ENCODE measurements at places on chromosomes 7 and 10.

DNA sequence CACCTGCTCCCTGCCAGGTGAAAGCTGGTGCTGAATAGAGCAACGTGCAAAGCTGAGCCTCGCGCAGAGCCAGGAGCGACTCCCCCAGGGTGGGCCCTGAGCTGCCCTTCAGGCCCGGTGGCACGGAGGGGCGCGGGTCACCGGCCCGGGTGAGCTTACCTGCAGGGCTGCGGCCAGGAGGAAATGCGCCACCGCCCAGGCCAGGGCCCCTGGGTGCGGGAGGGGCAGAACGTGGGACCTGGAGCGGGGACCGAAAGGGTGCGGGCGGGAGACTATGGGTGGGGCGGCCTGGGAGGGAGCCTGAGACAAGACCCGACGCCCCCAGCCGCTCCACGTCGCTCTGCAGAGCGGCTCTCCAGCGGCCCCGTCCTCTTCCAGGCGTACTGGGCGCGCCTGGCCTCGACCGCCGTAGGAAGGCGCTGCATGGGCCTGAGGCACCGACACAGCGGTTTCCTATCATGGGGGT, 122.1 kb downstream of the BTAF1 start:
- DNase-seq, result no peak

- no peak for DNase-seq
These were observed 7.2 kb downstream of the DLX6 start for GRCh38 chr7:97012365-97013133.

- DNase-seq, result no peak
These were observed 1049.6 kb downstream of the GRM8 start for GRCh38 chr7:126203185-126203584.

GRCh38 chr10:101292194-101293006, 61.6 kb upstream of the BTRC start:
- DNase-seq, result no peak

DNA sequence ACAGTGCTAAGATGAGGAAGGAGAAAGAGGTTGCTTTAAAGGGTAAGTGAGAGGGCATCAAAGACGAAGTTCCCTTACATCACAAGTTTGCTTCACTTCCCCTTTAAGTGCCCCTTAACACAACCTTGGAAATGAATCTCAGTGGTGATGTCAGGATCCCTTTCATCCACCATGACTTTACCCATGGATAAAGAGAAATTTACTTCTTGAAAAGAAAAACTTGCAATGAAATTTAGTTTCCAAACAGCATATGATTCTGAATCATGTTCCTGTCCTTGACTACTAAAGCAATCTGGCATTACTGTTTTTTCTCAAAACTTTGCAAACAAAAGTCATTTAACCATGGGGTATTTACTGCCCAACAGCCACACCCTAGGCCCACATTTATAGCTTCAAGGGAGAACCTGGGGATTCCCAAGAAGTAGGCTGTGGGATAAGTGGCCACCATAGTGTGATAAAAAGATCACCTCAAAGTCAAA, 135.9 kb downstream of the ITGB8 start:
- DNase-seq, result no peak

GRCh38 chr7:104552102-104552501, 223.7 kb downstream of the LHFPL3 start:
- DNase-seq, result peak; percentile 32

DNA sequence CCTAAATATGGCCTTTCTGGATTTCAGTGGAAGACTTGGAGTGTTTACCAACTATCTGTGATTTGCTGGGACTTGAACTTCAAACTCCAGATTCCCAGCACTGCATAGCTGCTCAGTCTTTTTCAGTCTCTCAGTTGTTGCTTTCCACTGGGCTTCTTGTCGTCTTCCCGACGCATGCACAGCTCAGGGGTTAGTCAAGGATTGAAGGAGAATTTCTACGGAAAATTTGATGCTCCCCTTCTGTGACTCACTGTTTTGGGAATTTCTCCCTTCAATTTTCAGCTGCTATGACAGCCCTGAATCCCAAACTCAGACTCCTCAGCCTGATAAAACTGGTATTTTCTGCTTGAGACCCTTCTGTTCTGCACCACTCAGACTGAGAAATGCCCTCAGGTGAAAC, 91.7 kb downstream of the CYP26A1 start:
- DNase-seq, result no peak

GRCh38 chr7:147296986-147297385, 1180.4 kb downstream of the CNTNAP2 start:
- DNase-seq, result no peak

DNA sequence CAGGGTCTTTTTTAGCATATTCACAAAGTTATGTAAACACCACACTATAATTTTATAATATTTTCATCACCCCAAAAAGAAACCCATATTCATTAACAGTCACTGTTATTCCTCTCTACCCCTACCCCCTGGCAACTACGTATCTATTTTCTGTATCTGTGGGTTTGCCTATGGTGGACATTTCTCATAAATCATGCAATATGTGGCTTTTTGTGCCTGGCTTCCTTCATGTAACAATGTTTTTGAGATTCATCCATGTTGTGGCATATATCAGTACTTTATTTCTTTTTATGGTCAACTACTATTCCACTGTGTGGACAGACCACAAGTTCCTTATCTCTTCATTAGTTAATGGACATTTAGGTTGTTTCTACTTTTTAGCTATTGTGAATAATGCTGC, 59.1 kb upstream of the PAPSS2 start:
- no peak for DNase-seq

- no peak for DNase-seq
These were observed 2.3 kb upstream of the GRID2IP start for GRCh38 chr7:6553448-6554044.

- DNase-seq, result peak; percentile 79
These were observed 1.4 kb downstream of the HTRA1 start for GRCh38 chr10:122462533-122463465.

Measured in tibial artery (tissue), 4 donors.